ELR (cell line): ENCODE measurements at places on chromosomes 11 and 22.

- no peak for DNase-seq
Observed at GRCh38 chr11:83480251-83480650, 194.1 kb upstream of the CCDC90B start.

DNA sequence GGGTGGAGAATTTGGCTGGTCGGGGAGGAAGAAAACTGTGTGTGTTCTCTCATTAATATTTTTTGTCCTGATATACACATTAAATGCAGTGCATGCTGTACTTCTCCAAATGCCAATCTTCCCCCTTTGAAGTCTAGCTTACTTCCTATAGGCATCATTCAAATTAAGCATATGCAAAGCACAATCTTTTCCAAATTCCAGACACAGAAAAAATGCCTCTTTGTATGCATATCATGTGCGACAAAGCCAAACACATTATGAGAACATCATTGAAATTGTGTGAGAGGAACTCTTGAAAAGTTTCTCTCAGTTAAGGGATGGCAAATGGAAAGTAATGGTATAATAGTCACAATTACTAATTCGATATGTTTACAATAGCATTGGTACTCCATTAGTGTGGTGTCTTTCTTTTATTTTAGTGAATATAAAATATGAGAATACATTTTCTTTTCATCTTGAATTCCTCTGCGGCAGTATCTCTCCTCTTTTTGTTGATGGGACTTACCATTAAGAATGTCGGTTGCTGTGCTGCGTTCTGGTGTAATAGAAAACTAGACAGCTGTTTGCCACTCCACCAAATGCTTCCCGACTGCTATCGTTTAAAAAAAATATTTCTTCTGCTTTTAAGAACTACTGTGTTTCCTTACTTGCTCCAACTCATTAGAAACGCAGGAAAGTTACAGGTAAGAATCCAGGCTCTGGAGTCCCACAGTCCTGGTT is 19.3 kb upstream of the NRIP3 start:
- no peak for DNase-seq

GRCh38 chr11:78220218-78221157 is 31.8 kb downstream of the USP35 start:
- DNase-seq: no peak

DNA sequence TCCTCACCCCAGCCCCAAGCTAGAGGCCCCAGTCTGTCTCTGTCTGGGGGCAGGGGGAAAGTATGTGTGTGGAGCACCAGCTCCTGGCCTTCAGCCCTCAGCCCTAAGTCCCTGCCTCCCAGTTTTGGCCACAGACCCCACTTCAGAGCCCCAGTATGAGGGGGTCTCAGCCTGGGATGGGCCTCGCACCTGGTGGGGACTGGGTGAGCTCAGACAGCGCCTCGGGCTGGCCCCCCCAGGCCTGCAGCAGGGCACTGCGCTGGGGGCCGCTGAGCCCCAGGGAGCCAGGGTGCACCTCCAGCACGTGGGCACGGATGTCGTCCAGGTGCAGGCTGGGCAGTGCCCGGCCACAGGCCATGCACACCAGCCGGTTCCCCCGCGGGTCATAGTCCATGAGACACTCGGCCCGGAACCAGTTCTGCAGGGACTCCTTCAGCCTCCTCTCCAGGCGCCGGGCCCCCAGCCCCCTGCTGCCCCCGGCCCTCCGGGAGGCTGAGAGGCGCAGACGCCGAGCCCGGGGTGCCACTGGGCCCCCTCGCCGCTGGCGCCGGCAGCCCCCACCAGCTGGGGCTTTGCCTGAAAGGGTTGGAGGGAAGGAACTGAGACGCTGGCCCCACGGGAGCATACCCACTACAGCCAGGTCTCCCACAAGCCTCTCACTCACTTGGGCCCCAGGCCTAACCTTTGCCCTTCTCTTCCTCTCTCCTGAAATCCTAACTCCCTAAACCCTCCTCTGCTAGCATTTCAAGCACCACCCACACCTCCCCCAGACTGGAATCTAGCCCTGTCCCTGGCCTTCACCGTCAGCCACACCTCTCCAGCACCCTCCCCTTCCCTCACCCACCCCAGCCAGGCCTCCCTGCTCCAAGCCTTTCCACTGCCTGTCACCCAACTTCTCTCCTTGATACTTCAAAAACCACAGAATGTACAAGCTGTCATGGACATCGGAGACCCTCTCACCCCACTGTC is 3.6 kb downstream of the ZFTA start:
- DNase-seq: no peak

DNA sequence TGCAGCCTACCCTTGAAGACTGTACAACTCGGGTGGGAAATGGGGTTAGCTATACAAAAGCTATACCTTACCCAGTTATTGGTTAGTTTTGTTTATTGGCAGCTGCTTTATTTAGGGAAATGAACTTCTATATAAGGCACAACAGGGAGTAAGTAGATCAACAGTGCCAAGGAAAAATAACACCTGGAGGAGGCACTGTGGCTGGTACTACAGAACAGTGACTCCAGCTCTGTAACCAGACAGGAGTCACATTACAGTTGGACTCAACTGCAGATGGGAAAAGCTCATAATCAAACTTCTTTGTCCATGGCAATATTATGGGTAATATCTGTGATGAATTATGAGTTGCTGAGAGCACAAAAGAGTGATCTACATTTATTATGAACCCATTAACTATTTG is 14.0 kb downstream of the P4HA3 start:
- no peak for DNase-seq
